ENCODE measurements at places on chromosomes 11 and 22.
A peak's percentile ranks its signal among the peaks of the same experiment; 100 is the strongest.

DNA sequence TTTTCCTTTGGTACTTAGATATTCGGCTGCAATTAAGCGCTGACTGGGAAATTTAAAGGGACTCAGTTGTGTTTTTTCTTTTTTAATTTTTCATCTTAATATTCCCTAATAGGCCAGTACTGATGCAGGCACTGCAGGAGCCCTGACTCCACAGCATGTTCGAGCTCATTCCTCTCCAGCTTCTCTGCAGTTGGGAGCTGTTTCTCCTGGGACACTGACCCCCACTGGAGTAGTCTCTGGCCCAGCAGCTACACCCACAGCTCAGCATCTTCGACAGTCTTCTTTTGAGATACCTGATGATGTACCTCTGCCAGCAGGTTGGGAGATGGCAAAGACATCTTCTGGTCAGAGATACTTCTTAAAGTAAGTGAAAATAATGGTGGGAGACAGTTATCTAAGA lies 3.8 kb downstream of the YAP1 start:
- no peak for DNase-seq

DNA sequence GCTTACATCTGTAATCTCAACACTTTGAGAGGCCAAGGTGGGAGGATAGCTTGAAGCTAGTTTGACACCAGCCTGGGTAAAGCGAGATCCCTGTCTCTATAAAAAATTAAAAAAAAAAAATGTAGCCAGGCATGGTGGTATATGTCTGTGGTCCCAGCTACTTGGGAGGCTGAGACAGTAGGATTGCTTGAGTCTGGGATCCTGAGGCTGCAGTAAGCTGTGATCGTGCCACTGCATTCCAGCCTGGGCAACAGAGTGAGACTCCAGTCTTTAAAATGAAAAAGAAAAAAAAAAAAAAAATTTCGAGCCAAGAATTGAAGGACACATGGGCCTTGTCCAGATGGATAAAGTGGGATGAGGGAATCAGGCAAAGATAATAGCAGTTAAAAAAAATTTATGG lies 62.5 kb downstream of the MTMR3 start:
- DNase-seq: no peak

- no peak for DNase-seq
Measured at GRCh38 chr22:42805998-42806830, 50.9 kb downstream of the ARFGAP3 start.

- DNase-seq: no peak
Measured at GRCh38 chr11:60955571-60955970, 3.6 kb upstream of the SLC15A3 start.

GRCh38 chr11:93480256-93480655 lies 62.9 kb downstream of the SMCO4 start:
- no peak for DNase-seq

- no peak for DNase-seq
Measured at GRCh38 chr11:83648610-83649527, 362.7 kb upstream of the CCDC90B start.

DNA sequence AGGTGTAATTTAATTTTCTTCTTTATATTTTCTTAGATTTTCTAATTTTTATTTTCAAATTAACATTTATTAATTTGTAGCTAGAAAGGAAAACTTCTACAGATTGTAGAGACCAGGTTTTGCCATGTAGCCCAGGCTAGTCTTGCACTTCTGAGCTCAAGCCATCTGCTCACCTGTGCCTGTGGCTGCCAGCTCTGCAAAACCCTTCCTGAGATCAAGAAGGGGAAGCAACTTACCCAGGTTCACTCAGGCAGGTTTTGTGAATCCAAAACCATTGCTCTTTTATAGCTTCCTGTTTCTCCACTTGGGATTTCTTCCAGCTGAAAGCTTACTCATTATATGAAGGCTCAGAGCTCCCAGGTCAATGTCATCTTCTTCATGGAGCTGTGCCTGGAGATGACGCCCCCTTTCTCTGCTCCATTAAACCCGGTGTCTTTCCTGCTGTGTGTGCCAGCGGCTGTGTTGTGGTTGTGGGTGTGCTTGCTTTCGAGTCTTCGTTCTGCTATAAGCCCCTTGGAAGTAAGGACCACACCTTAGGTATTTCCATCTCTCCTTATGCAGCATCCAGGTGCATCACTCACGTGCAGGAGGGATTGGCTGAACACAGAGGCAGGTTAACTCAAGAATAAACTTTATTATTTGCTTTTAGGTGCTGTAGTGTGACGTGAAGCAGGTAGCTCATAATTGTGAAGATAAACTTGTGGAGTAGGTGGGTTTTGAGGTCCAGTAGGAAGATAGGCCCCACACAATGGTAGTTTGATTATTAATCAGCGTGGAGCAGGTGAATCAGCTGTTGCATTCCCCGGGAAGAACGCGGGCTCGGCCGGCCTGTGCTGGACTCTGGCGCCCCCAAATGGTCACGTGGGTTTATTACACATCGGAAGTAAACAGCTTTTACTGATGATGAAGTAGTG lies 42.2 kb upstream of the INCENP start:
- peak; percentile 56 for DNase-seq

DNA sequence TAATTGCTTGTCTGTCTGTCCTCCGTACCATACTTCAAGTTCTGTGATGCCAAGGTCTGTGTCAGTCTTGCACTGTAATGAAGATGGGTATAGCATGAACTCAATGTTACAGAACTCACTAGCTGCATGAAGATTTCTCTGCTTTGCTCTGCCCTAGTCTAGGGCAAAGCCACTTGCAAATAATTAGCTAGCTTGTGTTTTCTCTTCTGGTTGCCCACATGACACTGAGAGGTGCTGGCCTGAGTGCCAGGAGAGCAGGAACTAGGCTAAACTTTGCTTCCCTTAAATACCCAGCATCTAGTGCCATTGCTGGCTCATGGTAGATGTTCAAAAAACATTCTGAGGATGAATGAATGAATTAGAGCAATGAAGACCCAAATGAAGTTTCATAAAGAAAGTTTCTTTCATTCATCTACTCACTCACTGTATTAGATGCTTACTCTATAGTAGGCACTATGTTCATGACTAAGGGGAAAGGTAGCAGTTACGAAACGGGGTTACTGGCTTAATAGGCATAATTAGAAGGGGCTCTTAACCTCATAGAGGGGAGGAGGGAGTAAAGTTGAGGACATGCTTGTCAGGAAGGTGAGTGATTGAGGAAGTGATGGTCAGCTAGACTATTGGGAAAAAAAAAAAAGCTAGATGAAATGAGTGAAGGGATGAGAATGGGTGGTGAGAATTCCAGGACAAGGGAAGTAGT lies 4.4 kb upstream of the ENDOD1 start:
- DNase-seq: no peak

DNA sequence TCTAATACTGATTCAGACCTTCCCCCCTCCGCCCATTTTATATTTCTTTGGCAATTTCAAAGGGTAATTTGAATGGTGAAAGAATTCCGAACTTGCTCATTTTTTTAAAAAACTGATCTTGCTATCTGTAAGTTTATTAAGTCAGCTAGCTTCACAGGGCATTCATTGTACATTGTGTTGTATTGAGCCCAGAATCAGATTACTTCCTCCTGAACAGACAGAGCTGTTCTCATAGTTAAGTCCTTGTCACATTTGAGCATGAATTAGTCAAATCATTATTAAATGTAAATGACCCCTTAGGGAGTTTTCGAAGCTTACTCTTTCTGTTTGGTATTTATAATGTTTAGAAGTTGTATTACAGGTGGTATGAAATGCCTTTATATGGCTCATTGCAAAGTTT lies 34.4 kb downstream of the CYP2R1 start:
- no peak for DNase-seq

- peak; percentile 41 for DNase-seq
Measured at GRCh38 chr11:83545494-83546260, 259.5 kb upstream of the CCDC90B start.

GRCh38 chr22:36386351-36386899 lies 1.3 kb downstream of the MYH9 start:
- no peak for DNase-seq

DNA sequence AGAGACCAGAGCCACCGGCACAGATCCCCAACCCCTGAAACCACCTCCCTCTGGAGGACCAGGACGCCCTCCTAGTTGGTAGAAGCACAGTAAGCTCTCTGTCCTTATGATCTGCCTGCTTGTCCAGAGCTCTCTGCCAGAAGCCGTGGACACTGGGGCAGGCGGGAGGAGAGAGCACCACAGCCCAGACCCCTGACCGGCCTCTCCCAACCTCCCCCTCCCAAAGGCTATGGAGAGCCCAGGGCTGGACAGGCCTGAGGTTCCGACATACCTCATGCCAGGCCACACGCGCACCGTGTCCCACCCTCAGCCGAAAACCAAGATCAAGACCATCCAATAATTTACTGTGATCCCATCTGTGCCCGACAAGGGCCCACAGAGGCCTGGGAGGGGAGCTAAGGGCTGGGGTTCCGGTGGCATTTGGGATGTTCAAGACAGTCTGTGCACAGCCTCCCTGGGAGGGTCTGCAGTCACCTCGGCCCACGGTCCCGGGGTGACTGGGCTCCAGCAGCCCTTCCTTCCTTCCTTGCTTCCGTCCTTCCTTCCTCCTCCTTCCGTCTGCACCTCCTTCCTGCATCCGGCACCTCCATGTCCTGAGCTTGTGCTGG lies 3.4 kb downstream of the HRAS start:
- no peak for DNase-seq

GRCh38 chr22:43988116-43988820 lies 33.0 kb downstream of the SAMM50 start:
- DNase-seq: no peak

GRCh38 chr22:50145721-50146438 lies 24.7 kb upstream of the PANX2 start:
- no peak for DNase-seq

- no peak for DNase-seq
Measured at GRCh38 chr11:123690485-123690884, 36.1 kb upstream of the SCN3B start.

DNA sequence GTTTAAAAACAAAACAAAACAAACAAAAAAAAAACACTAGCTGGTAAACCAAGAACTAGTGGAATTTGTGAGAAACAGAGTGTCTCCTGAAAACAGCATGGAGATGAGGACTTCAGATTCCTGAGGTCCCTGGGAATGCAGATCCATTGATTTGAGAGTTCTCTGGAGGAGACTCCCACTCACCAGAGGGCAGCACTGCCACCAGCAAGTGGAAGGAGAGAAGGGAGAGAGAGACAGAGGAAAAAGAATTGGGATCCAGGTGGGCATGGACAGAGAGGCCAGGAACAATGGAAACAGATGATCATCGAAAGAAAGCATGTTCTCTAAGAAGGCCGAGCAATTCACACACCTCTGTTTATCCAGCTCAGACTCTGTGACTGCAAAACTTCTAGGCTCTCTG lies 31.8 kb downstream of the ETS1 start:
- no peak for DNase-seq

DNA sequence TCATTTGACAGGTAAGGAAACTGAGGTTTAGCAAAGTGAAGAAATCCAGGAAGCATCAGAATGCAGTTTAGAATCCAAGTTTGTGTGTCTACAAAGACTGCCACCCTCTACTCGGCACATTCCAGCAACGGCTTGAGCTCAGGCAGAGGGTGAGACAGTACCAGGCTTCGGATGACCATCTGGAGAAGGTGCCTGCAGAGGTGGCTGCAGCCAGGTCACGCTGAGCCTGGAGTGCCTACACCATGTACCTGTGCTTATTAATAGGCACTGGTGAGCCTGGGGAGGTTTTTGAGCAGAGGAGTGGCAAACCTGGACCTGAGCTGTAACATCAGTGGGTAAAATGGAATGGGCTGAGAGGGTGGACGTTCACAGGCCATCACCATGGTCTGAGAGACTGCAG lies 4.7 kb downstream of the FXYD6 start:
- no peak for DNase-seq

- DNase-seq: peak; percentile 45
Measured at GRCh38 chr11:45901626-45902025, 5.4 kb downstream of the FREY1 start.

DNA sequence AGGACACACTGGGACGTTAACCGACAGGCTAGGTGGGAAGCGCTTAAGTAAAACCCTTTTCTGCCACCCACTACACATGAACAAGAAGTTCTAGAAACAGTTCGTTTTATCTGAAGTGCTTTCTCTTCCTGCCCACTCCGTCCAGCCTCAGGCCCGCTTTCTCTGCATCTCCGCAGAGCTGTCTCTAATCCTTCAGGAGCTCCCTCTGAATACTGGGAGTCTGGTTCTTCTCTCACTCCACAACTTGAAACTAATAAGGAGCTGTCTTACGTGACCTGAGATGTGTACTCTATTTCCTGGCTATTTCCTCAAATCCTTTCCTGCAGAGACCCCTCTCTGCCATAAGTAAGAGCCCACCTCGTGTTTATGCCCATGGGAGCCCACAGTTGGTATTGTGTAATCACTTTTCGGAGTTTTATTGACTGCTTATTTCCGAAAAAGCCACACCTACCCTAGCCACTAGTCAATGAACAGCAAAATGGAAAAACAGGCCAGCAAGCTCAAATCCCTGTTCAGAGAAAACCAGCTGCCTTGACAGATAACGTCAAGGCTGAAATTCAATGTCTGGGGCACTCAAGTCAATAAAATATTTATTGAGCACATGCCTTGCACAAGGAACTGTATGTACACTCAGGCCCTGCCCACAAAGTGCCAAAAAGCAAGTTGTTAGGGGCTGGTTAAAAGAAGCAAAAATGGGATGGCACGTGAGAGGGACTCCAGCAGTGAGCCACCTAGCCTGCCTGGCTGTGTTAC lies 4.9 kb downstream of the PC start:
- no peak for DNase-seq

DNA sequence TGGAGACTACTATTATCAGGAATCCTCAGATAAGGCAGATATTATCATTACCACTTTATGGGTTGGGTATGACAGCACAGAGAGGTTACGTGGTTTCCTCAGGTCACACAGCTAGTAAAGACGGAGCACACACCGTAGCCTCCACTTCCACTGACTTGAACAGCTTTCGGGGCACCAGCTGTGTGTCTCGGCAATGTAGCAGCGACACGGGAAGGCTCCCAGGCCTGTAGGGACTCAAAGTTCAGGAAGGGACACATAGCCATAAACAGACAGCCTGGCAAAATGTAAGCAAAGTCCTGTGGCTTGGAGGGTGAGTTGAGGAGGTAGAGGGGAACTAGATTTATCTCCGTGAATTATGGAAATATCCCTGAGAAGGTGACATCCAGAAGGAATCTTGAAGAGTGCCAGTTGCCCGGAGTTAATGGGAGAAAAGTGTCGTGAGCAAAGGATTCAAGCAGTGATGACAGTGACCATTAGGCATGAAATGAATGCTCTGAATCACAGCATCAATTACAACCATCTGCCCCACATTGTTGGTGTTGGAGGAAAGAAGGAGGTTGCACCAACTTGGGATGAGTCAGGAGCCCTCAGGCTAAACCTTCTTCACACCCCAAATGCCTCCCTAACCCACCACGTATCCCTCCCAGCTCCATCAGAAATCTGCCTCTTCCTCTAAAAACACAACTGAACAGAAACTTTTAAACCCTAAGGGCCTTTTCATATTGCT lies 106.7 kb upstream of the ASPHD2 start:
- no peak for DNase-seq

- no peak for DNase-seq
Measured at GRCh38 chr11:125935618-125936199, 10.1 kb upstream of the VSIG10L2 start.

GRCh38 chr11:131240421-131240820 lies 130.0 kb upstream of the NTM start:
- DNase-seq: no peak

- DNase-seq: no peak
Measured at GRCh38 chr11:78795621-78796261, 221.1 kb upstream of the NARS2 start.
